ENCODE measurements at places on chromosomes 2 and 18. TPM values are rescaled to one million over a fixed set of nuclear protein-coding genes. Genes with fewer than 3 reads are reported as not detected.

- DNase-seq = no peak
Observed at GRCh38 chr18:22214731-22215528, 45.5 kb downstream of the GATA6 start.

DNA sequence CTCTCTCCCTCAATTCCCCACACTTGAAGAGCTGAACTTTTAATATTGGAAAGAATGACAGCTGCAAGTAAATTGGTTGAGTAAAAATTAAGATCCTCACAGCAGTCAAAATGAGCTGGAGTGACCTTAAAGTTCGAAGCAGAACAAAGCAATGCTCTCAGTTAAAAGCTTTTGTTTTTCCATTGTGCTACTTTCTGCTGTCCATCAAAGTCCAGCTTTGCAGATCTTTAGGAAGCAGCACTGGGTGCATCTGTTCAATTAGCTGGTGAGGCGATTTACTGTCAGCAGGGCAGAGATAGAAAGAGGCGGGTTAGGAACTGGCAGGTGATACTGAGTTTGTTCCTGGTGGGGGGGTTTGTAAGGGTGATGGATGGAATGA lies 834.8 kb downstream of the CPS1 start:
- no peak for DNase-seq

DNA sequence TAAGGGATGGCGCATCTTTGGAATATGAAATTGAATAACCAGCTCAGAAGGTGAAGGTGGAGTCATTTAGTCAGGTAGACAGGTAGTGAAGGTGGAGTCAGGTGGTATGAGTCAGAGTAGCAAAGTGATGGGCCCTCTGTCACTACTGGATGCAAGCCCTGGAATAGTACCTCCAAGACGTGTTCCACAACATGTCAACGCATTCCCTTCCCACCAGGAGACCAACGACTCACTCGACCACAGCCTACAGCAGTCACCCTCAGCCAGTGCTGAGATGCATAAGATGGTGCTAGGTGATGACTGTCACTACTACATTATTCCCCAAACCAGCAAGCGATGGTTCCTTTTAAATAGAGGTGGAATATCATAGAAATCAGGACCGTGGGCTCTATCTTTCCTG lies 6.8 kb downstream of the CPLX4 start:
- DNase-seq = no peak

DNA sequence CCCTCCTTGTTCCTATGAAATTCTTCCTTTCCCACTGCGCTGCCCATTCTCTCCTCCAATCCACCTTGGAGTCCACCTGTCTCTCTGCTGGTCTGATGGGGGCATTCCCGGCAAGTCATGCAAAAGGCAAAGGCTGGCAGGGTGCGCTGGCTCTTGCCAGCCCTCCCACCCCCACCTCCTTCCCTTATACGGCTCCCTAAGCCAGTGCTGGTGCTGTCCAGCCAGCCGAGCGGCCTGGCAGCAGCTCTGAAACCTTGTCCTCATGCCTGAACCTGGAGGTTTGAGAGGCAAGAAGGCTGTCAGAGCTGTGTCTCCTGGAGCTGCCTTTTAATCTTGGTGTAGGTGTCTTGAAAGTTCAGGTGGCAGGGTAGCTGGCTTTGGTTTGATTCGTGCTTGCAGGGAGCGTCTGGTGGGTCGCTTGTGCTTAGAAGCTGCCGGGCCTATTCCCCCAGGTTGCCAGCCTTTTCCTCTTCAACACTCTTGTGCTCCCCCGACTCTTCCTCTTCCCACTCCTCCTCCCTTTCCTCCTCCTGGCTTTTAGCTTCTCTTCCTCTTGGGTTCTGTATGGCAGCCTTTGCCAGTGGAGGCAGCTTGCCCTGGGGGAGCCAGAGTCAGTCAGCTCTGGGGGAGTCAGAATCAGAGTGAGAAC lies 748 bp downstream of the LIPG start:
- no peak for DNase-seq

GRCh38 chr2:10964052-10964790 lies 52.5 kb downstream of the KCNF1 start:
- DNase-seq = no peak

- no peak for DNase-seq
Observed at GRCh38 chr2:240820607-240821428, 799 bp upstream of the KIF1A start.

GRCh38 chr2:151849413-151850010 lies 21.3 kb upstream of the ARL5A start:
- DNase-seq = no peak

GRCh38 chr2:108219688-108220087 lies 20.1 kb upstream of the SULT1C3 start:
- DNase-seq = no peak

- DNase-seq = no peak
Observed at GRCh38 chr2:152415231-152415642, 80.3 kb downstream of the FMNL2 start.

DNA sequence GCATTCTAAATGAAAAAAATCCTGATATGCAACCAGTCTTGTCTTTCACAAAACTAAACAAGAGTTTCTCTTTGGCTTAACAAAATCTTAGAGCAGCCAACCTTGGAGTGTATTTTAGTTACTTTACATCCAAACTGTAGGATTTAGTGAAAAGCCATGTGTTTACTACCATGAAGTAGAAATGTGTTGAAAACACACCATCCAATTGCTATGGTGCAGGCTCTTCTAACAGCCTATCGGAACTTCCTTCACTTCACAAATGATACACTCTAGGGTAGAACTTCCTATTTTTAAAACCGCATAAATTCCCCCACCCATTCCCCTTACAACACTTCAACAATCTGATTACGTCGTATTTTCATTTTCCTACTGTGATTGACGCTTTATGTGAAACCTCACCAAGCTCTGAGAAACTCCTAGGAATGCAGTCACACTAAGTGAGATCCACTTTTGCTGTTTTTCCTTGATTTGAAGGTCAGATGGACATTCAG lies 74.4 kb upstream of the MAP4K4 start:
- no peak for DNase-seq

CNRIP1 gene
- total RNA-seq = 8.0 TPM

TRABD2A gene
- 101 TPM for total RNA-seq

IL36A gene
- not detected for total RNA-seq

TMEM18 gene
- total RNA-seq = 17.7 TPM

RIT2 gene
- total RNA-seq = not detected

CNNM3 gene
- total RNA-seq = 25.4 TPM

POLR1A gene
- 18.4 TPM for total RNA-seq

SP9 gene
- total RNA-seq = not detected
